G401 (cell line): ENCODE measurements at places on chromosomes 7 and 10. TPM values are rescaled to one million over a fixed set of nuclear protein-coding genes. Genes with fewer than 3 reads are reported as not detected.

Gene KIF5B
- total RNA-seq: 36.0 and 64.2 TPM in 2 replicates

DNA sequence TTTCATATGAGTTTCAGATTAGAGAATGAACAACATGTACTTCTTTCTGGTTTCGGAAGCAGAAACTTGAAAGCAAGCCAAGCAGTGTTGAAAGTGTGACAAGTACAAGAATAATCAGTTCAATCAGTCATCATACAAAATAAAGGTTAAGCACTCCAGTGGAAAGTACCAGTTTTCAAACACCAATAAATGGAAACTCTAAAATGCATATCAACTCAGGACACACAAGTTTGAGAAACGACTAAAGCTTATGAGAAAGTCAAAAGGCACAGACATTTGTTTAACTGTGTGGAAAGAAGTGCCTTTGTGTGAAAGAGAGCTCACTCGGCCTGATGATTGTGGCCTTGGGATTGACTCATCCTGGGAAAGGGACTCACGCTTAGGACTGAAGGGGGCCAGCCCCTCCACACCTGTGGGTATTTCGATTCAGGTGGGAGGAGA is 60.6 kb upstream of the AKR1C1 start:
- peak; percentile 7 for DNase-seq

GRCh38 chr7:87959336-87959735 is 25.3 kb downstream of the ADAM22 start:
- DNase-seq: peak; percentile 64

DNA sequence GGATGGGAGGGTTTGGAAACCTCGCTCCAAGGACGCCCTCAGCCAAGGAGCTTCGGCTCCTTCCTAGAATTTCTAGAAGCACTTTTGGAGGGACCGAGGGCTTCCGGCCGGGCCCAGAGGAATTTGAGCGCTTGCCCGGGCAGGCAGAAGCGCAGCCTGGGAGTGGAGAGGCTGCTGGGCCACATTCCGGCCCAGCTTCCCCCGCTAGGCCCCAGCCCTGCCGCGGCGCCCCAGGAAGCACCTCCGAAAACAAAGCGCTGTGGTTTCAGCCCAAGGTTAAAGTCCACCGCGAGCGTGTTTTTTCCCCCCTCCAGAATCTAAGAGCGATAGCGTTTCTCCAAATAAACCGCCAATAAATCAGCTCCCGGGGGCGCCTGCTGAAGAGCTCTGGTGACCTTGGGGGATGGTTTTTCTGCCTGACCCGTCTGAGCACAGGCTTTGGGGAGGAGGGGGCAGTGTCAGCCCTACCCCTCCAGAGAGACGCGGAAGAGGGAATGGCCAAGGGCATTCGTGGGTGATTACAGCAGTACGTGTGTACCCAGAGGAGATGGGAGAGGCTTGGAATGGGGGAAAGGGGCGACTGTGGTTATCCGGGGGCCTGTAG is 5.7 kb upstream of the TNRC18 start:
- peak; percentile 38 for DNase-seq

DNA sequence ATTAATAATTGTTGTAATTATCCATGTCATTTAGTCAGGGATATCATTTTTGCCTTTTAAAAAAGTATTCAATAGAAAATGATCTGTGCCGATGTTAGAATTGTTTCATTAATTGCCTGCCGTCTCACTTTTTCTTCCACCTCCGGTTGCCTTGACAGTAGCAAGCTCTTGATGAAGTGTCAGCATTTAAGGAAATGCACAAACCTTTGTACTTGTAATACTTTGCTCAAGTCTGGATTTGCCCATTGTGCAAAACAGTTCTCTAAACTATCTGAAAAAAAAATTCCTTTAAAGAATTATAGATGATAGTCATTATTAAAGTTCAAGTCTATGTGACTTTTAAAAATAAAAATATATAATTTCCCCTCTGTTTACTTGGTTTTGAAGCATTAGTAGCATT is 619.7 kb downstream of the GATA3 start:
- no peak for DNase-seq

- DNase-seq: no peak
Observed at GRCh38 chr7:70153933-70154332, 555.7 kb downstream of the AUTS2 start.

- no peak for DNase-seq
Observed at GRCh38 chr7:105131033-105131656, 117.1 kb downstream of the KMT2E start.

DNA sequence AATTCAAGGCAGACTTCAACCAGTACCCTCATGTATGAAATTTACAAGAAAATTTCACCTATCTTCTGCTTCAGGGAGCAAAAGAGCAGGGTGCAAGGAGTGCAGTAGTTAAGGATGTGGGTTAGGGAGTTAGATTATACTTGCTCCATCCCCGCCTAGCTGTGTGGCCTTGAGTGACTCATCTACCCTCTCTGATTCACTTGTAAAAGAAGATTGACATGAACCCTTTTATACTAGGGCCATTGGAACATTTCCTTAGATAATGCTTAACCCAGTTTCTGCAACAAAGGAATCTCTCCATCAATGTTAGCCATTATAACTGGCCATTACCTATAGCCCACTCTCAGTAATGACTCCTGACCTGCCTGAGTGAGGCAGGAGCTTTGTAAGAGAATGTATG is 10.2 kb upstream of the HSPA12A start:
- DNase-seq: no peak

Gene PAPOLB
- total RNA-seq: 0.34 TPM in 1 of 2 replicates, not detected in the other

Gene NPC1L1
- not detected in 2 replicates for total RNA-seq

- no peak for DNase-seq
Observed at GRCh38 chr7:83413424-83413823, 235.5 kb downstream of the SEMA3E start.

DNA sequence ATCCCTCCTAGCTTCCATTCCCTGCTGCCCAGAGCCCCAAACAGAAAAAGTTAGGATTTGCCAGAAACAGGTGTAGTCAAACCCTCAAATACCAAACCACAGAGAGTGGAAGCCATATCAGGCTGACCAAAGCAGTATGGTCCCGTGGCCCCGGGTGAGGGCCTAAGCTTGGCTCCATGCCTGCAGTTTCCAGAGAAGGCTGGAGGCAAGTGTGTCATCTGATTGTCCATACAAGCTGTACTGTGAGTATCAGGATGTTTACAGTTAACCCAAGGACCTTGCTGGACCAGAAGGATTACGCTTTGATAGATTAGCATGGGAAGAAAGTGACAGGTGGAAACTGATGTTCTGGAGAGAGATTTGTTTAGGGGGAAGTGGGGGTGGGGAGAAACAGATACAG is 96.3 kb downstream of the PRKAG2 start:
- DNase-seq: no peak
